ENCODE measurements at places on chromosomes 4 and X.

- DNase-seq, result no peak
Measured at GRCh38 chr4:40473578-40474388, 138.7 kb downstream of the CHRNA9 start.

DNA sequence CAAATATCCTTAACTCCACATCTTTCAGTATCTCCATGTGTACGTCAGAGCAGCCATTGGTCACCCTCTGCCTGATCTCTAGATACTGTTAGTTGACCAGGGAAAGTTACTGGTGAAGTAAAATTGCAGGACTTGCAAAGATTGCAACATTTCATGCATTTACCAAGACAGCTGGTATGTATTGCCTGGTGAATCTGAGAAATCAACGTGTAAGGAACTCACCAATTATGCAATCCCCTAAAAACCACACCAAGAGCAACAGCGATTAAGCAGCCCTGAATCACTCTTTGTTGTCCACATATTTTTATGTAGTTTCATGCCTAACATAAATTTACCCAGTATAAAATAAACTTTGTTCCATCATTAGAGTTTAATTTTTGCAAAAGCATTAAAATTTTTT, 271.2 kb downstream of the NLGN4X start:
- DNase-seq, result no peak

- peak; percentile 21 for DNase-seq
Measured at GRCh38 chr4:43238585-43238984, 346.1 kb downstream of the GRXCR1 start.

DNA sequence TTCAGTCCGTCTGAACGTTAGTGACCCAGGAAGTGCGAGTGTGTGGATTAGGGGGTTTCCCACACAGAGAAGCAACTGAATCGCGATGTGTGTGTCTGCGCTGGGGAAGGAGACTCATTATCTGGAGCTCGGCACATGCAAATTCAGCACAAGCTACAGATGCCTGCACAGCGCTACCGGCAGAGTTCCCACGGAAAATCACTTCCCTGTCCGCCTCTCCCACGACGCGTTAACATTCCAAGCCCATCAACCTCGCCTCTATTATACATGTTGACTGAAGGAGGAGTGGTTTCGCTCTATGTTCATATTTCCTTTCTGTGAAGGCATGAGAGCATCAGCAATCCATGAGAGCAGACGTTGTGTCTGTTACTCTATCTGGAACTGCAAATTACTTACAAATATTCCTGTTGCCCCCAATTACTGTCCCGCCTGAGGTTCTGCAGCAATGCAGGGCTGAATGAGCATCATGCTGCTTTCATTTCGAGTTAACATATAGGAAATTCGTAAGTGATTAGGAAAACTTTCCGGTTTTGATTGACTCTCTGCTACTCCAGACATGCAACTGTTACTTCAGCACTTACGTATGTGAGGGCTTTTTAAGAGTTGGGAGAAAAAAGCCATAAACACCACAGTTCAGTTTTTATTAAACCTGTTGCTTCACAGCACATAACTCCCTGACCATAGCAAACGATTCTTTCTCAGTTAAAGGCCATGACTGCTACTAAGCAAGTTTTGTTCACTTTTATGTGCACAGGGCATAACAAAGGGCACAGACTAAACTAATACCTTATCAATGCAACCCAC, 15.0 kb upstream of the MTNR1A start:
- DNase-seq, result no peak

DNA sequence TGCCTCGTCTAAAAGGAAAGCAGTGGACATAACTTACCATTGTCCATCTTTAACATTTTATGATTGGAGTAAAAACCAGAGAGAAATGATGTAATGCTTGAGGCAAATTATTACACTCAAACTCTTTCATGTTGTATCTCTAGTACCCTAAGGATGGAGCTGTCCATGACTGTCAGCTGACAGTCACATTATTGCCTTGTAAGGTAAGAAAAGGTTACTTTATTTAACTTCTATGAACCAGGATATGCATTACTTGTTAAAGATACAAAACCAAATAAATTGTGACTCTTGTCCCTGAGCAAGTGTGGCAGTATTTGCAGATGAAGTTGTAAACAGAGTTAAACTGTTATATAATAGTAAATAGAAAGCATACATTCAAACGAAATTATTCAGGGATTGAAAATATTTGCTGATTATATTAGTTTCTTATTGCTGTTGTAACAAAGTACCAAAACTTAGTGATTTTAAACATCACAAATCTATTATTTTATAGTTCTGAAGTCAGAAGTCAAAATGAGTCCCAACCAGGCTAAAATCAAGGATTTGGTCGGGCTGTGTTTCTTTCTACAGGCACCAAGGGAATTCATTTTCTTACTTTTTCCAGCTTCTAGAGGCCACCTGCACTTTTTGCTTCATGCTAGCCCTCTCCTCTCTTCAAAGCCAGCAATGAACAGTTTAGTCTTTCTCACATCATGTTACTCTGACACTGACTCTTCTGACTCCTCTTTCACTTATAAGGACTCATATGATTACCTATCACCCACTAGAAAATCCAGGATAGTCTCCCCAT, 113.8 kb downstream of the CEP44 start:
- no peak for DNase-seq

DNA sequence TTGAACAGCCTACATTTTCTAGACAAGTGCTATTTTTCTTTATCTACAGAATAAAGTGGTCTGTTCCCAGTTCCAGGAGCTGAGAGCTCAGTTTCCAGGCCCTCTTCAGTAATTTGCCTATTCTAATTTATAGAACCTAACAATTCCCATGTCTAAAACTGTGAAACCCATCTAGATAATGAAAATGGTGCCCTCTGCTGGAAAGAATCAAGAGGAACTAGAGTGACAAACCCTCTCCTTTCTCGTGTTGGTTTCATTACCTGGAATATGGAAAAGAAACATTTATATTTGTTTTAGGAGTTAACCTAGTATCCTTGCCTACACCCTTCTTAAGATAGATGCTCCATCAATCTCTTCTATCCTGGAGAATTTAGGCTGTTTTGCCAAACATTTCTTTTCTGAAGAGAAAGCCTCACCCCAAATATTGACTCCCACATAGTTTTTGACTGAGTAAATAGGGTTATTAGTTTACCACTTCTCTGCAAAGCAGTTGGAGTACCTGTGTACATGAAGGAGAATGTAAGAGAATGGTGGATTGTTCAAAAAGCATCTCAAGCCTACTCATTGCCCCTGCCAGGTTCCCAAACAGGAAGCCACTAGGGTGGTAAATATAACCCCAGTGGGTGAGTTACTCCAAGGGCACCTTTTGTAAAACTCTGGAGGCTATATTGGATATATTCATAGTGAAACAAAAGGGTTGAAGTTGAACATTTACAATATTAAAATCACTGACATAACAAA, 121.6 kb downstream of the RASL11B start:
- DNase-seq, result no peak

- no peak for DNase-seq
Measured at GRCh38 chr4:82360298-82361177, 13.3 kb downstream of the HNRNPD start.

GRCh38 chrX:150421816-150422215, 58.7 kb downstream of the MAMLD1 start:
- DNase-seq, result no peak

DNA sequence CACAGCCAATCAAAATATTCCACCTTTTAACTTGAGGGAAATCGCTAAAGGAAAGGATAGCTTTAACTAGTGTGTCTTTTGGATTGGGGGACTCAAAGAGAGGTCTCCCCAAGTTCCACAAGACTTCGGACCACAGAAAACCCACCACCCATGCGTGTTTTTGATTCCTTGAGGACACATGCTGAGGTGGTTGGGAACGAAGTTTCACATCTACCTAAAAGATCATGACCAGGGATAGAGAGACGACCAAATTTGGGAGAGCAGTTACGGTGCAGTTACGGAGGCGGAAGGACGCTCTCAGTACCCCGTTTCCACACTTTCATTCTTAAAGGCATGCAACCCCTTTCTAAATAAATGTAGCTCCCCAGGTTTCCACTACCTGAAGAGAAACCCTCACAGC, 1.1 kb downstream of the PCYT1B start:
- DNase-seq, result no peak

DNA sequence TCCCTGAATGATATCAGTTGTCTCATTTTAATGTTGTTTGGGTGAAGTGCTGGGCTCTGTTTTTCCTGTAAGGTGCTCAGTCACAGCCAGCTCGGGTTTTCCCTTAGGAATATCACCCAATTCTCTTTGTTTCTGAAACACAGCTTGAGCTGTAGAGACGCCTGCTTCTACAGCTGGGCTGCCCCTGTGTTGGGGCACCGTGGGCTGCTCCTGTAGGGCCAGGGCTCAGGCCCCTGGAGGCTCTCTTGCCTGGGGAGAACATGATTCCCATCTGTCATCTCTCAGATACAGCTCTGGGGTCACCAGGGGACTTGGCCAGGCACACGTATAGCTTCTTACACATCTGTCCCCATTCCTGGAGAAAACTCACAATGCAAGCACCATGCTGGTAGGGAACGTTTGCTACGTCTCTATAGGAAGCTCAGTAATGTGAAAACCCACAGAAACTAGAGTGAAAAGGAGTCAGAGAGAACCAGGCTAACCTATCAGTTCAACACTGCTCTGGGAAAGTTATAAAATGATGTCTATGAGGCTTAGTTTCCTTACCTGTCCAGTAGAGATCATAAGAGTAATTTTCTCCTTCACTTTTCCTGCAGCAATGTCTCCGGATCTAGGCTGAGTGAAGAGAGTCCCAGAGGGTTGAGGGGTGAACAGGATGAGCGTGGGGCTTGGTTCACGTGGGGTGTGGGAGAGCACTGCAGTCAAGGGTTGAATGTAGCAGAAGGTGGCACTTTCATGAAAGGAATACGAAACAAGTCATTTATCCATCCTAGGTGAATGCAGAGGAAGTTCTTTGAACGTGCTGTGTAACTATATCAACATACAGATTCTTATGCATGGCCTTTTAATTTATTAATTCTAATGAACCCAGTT, 14.5 kb downstream of the FHDC1 start:
- no peak for DNase-seq

DNA sequence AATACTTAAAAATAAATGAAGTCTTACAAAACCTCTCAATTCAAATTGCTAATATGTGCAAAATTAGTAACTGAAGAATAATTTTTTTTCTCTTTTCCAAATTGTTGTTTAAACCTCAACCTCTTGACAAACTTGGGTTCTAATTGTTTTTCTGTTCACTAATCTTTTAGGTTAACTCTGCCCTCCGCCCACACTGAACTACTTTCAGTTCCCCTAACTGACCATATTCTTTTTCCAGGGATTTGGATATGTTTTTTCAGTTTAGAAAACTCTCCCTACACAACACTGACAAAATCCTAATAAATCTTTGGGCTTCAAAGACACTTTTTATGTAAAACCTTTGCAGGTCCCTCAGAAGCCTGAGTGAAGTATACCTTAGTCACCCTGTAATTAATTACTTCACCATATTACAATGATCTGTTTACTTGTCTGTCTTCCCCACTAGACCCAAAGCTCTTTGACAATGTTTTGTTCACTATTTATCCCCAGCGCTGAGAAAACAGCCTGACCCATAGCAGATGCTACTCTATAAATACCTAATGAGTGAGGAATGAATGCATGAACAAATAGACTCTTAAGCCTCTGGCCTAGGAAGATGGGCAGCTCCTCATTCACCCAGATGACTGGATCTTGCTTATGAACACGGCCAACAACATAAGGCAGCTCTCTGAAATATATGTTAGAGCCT, 134.9 kb downstream of the MAML3 start:
- DNase-seq, result no peak

GRCh38 chr4:151865312-151865711, 104.5 kb upstream of the GATB start:
- no peak for DNase-seq

DNA sequence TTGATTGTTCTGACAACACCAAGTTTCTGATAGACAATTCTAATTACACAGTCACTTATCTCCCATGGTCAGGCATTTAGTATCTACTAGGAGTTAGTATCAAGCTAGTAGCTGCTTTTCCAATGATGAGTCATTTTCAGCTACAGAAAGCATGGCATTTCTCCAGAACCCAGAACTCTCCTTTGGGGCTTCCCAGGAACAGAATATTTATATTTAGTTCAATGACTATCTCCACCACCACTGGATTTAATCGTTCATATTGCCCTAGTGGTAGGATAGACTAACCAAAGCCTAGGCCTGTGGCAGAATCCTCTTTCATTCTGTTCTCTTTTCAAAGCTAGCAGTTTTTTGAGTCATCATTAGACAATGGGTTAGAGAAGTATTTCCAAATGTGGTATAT, 569.4 kb downstream of the GABRG1 start:
- no peak for DNase-seq

GRCh38 chr4:2866160-2866861, 22.7 kb downstream of the ADD1 start:
- DNase-seq, result peak; percentile 65

GRCh38 chr4:16659079-16659478, 239.4 kb downstream of the LDB2 start:
- no peak for DNase-seq

DNA sequence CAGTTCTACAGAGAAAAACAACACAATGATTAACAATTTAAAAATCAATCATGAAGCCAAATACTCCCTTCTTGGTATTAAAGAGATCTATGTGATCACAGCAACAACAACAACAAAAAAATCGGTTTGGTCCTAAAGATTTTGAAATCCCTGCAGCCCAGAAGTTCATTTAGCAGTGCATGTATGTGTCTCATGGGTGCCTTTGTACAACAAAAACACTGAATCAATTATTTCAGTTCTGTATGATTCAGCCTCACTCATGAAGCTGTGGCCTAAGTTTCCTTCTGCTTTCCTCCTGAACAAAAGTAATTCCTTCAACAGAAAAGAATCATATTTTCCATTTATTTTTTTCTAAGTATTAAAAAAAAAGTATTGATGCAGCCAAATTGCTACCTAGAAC, 393.4 kb upstream of the NDST3 start:
- no peak for DNase-seq

GRCh38 chr4:31917334-31917733, 1197.2 kb downstream of the PCDH7 start:
- no peak for DNase-seq

All from WERI-Rb-1 (cell line).